ENCODE measurements at places on chromosomes 2 and 18.

GRCh38 chr2:172836347-172836821, 100.7 kb downstream of the RAPGEF4 start:
- no peak for DNase-seq

GRCh38 chr2:154392256-154392655, 306.2 kb upstream of the KCNJ3 start:
- DNase-seq = no peak

DNA sequence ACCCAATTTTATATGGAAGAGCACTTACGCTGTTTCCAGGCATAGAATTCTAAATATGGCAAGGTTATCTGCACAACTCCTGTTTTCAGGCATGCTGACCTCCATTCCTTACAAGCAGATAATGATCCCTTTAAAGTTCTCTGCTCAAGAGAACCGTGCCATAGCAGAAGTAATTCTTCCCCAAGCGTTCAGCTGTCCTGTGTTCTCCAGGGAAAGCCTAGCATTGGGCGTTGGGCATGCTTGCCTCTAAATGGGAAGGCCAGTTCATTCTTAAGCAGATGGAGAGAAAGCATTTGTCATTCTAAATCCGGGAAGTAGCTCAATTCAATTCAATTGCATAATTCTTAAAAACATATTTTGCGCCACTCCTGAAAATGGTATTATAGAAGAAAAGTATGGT, 55.7 kb upstream of the EML4 start:
- no peak for DNase-seq

DNA sequence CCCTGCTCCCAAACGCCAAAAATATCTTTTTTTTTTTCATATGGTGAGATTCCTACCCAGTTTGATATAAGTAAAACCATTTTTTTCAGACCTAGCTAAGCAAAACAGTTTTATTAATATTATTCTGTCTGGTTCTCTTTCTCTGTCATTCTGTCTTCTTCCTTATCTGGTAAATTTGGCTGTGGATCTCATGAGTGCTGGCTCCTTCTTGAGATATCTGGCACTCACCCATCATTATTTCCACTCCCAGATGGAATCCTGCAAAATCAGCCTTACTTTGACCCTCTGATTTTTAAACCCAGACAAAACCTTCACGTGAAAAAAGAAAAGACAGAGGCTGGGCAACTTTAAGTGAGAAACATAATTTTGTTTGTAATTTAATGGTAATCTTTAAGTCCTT, 373.6 kb downstream of the NYAP2 start:
- no peak for DNase-seq

GRCh38 chr2:96665083-96665569, 22.6 kb downstream of the FER1L5 start:
- DNase-seq = no peak

DNA sequence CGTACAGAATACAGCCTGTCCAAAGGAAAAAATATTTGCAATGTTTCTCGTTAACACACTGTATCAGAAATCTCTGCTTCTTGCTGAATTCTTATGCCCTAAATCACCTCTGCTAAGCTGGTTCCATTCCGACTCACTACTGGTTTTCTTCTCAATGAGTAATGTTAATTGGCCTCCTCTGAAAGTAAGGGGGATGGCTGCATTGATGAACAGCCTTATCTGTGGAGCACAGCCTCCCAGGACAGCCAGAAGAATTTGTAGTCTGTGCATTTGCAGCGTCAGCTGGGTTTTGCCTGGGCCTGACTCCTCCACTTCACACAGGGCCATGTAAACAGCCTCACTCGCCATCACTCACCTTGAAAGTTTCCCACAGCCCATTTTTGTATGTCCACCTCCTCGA, 127.7 kb downstream of the RNF152 start:
- DNase-seq = no peak

- DNase-seq = no peak
Observed at GRCh38 chr2:220940646-220941045, 631.5 kb downstream of the EPHA4 start.

DNA sequence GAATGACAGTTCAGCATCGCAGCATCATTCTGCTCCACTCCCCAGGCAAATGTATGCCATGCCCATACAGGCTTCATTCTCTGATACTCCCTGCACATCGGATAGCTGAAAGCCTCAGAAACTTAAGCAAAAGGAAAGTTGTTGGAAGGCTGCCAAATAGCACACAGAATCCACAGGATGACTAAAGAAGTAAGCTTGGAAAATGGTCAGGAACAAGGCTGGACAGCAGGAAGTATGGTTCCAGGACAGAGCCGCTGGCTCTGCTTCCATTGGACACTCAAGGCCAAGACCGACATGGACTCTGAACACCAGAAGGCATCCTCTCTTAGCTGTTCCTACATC, 256.5 kb downstream of the CDH20 start:
- DNase-seq = no peak

DNA sequence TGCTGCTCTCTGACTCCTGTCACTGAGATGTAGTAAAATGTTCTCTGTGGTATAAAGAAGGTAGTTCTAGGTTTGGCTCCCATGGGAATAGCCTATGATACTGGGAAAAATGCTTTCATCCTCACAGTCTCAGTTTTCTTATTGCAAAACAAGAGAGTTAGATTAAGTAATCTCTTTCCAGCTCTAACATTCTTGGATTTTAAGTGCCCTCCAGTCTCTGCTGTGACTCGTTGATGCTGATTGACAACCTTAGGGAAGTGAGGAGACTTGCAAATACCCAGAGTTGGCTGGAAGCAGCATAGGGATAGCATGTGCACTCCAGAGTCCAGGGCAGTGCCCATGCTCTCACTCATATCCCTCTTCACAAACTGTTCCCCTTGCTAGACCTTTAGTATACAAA, 534.9 kb downstream of the SLC4A3 start:
- DNase-seq = no peak

DNA sequence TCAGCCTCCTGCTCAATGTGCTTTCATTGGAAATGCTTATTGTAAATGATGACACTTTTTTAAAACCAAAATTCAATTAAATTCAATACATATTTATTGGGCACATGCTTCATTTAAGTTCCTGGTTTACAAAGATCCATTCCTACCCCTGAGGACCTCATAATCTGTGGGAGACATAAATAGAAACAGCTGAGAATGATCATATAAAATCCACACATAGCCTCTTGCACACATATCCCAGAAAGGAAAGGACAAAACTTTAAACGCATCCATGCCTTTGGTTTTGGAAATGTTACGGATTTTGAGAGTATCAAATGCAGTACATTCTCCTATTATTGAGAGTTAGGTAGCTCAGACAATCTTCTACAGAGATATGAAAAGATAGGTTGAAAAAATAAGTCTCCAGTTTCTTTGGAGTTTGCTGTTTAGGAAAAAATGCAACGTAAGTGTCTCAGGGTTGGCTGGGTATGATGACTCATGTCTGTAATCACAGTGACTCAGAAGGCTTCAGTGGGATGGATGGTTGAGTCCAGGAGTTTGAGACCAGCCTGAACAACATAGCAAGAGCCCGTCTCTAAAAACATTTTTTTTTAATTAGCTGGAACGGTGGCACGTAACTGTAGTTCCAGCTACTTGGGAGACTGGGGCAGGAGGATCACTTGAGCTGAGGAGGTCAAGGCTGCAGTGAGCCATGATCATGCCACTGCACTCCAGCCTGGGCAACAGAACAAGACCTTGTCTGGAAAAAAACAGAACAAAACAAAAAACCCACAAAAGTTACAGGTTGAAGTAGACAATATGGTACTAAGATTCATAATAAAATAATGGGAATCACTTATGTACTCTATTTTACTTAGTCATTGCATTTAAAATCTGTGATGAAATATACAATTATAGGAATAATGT, 3.9 kb upstream of the PRELID3A start:
- no peak for DNase-seq

DNA sequence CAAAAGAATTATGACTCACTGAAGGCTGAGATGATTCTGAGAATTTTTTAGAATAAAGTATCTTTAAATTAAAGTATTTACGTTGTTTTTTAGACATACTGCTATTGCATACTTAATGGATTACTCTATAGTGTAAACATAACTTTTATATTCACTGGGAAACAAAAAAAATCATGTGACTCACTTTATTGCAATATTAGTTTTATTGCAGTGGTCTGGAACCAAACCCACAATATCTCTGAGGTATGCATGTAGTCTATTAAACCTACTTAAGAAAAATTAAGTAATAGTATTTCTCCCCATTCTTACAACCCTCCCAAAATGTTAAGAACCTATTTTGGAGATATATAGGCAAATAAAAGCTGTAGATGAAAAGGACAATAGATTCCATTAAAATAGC, 142.9 kb upstream of the ZNF521 start:
- DNase-seq = no peak

GRCh38 chr2:48607307-48608014, 10.2 kb upstream of the GTF2A1L start:
- no peak for DNase-seq

GRCh38 chr18:78984941-78985784, 5.5 kb downstream of the SALL3 start:
- DNase-seq = no peak

- DNase-seq = no peak
Observed at GRCh38 chr2:190722835-190723234, 74.0 kb downstream of the NAB1 start.

- peak; percentile 40 for DNase-seq
Observed at GRCh38 chr2:12110074-12110473, 363.6 kb downstream of the LPIN1 start.

GRCh38 chr18:58805467-58806187, 59.0 kb upstream of the ZNF532 start:
- DNase-seq = no peak

DNA sequence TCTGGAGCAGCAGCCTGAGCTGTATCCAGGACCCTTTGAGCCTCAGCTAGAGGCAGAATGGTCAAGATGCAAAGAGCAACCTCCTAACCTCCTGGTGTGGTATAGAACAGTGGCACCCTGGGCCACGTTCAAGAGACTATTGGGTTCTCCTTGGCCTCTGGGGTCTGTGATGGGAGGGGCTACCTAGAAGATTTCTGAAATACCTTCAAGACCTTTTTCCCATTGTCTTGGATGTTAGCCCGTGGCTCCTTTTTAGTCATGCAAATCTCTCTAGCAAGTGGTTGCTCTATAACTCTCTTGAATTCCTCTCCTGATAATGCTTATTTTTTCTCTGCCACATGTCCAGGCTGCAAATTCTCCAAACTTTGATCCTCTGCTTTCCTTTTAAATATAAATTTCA, 106.3 kb upstream of the SULT1C3 start:
- DNase-seq = no peak

DNA sequence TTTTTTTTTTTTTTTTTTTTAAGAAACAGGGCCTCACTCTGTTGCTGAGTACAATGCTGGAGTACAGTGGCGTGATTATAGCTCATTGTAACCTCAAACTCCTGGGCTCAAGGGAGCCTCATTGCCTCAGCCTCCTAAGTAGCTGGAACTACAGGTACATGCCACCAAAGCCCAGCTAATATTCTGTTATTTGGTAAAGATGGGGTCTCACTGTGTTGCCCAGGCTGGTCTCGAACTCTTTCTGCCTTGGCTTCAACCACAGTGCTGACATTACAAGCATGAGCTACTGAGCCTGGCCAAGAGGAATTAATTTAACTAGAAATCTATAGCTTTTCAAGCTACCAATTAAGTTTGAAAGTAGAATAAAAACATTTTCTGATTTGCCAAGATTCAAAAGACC, 27.8 kb downstream of the DYM start:
- DNase-seq = no peak

GRCh38 chr2:66212749-66213148, 222.2 kb upstream of the MEIS1 start:
- no peak for DNase-seq

- no peak for DNase-seq
Observed at GRCh38 chr2:30684996-30685395, 122.2 kb downstream of the CAPN13 start.

DNA sequence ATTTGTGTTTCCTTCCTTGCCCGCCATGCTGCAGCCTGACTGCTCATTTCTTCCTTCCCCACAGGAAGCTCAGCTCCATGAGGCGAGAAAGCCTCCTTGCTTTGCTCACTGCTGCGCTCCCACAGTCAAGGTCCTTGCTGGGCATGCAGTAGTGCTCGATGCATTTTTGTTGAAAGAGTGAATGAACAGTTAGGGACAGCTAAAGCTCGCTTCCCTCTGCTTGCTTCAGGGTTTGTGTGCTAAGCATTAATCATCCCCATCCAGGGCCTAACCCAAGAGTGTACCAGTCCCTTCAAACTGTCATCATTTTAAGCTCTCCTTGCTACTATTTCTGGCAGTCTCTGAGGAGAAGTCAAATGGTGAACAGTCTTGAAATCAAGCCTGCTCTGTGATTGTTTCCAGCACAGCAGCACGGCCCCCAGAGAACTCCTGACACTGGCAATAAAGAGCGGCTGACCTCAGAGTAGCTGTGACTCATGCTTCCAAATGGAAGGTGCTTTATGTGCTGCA, 171.7 kb upstream of the SOX11 start:
- DNase-seq = no peak

DNA sequence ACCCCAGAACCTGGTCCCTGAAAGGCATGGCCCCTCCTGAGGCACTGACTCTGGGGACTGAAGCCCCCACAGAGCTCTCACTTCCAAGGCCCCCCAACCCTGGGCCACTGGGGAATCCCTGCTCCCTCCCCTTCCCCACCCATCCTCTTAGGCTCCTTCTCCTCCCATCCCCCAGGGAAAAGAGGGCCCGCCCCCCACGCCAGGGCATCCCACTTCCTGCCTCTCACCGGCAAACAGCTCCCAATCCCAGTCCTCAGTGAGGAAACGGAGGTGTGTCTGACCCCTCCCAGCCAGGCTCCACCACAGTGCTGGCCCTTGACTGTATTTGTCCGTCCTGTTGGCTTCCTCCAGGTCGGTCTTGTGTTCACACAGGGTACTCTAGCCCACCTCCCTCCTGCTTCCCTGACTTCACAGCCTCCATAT, 35.0 kb upstream of the PTMA start:
- no peak for DNase-seq

DNA sequence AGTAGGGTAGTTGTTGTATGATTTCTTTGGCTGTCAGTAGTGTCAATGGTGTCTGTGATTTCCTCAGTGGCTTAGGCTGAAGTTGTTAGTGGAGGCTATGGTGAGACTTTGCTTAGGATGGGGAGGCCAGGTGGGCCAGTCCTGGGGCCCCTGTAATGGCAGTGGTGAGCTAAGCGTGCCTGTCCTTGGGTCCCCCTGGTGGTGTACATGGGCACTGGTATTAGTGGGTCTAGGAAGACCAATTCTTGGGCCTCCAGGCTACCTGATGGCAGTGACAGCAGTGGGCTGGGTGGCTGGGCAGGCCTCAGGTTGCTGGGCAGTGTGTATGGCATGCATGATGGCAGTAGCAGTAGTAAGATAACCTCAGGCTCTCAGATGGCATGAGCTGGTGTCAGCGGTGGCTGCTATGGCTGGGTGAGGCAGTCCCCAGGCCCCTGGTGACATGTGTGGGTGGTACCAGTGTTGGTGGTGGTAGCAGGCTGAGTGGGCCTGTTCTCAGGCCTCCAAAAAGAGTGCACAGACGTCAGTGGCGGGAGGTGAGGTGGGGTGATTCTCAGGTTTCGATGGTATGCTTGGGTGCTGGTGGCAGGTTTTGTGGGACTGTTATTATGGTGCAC, 103.2 kb downstream of the KLHL14 start:
- no peak for DNase-seq
